ENCODE measurements at places on chromosomes 7 and 10.

DNA sequence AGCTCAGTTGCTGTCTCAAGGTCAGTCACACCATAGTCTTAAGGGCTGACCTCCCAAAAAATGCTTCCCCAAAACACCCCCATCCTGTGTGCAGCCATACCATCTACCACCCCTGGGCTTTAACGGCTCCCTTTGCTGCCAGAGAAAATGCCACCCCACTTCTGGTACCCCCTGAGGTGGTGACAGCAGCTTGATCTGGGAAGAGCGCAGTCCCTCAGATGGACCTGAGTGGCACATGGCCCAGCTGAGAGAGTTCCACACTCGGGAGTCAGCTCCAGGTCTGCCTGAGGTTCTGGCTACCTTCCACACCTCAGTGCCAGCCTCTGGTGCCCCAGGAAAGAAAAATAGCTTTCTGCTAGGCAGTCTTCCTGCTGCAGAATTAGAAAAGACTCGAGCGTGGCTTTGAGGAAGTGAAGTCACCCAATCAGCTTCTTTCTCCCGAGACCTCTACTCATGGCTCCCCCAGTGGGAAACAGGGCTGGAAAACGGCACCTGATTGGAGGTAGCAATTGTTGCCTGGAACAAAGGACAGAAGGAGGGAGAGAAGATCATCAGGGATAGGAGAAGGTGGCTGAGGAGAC lies 151.7 kb downstream of the ARHGAP21 start:
- DNase-seq: no peak

GRCh38 chr7:65269150-65269856 lies 104.4 kb upstream of the ZNF92 start:
- DNase-seq: no peak

- no peak for DNase-seq
These were observed 3.1 kb downstream of the ZRANB1 start for GRCh38 chr10:124944982-124945381.

DNA sequence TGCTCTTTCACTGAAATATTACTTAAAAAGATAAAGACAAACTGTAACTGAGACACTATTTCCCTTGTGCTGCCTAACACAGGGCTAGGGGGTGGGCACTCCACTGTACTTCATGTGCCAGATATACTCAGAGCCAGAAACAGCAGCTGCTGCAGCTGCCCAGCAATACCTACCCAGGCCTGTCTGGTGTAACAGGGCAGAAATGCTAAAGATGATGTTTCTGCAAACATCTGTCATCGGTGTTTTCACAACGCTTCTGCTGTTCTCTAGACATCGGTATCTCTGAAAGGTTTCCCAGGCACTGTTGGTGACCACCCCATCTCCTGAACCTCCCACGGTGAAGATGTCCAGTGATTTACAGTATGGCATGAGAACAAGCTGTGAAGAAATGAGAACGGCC lies 42.7 kb downstream of the LAMB1 start:
- no peak for DNase-seq

DNA sequence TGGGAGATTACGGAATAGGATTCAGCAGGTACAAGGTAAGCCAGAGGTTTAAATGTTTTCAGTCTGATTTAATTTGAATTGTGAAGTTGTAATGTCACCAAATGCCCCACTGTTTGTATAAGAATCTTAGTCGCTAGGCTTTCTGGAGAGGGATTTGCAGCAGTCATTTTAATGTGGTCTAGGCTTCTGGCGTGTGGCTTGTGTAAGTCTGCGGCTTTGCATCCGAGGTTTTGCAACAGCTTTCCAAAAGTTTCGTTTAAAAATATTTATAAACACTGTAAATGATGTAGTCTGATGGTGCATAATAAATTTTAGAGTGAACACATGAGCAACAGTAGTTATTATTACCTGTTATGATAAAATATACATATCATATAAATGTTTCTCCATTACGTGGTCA lies 26.1 kb upstream of the BHLHA15 start:
- no peak for DNase-seq

DNA sequence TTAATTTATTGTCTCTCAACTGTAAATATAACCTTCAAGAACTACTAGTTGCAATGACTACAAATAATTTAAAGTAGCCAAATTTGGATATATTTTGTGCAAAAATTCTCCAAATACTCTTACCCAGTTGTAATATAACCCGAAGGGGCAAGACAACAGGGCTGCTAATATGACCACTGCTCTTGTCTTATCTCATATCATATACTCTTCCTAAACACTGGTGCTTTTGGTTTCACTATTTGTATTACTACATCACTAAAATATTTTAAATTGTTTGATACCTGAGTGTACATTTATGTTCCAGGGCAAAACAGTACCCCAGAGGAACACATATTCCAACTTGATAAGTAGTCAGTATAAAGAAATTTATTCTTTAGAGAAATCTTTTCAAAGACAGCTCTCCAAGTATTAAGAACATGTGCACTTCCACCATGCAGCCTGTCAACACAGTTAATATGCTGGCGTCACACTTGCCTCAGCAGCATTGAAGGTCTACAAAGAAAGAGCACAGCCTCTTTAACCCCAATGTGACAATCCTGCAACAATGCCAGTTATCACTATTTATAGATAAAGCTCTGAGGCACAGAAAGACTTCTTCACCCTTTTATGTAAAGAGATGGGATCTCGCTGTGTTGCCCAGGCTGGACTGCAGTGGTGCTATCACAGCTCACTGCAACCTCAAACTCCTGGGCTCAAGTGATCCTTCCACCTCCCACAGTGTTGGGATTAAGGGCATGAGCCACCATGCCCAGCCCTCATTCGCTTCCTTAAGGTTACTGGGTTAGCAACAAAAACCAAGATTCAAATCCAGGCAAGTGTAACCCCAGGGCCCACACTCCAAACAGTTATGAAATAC lies 37.8 kb downstream of the RHEB start:
- DNase-seq: no peak

DNA sequence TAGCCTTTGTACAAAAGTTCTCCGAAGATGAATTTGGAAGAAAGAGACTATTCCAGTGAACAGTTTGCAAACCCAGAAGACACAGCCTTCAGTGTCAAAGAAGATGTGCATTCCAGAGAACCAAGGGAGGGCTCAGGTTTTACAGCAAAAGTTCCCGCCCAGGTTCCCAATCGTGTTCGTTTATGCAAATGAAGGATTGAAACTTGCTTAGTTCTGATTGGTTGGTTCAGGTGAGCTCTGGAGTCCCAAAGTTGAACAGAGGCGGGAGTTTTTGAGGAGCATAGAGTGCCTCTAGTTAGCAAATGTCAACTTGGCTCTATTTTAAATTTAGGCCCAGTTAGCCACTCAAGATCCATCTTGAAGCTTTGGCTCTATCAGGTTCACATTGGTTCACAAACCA lies 51.3 kb downstream of the TMEM270 start:
- DNase-seq: no peak

GRCh38 chr10:79507440-79508167 lies 4.7 kb upstream of the EIF5AL1 start:
- DNase-seq: no peak

DNA sequence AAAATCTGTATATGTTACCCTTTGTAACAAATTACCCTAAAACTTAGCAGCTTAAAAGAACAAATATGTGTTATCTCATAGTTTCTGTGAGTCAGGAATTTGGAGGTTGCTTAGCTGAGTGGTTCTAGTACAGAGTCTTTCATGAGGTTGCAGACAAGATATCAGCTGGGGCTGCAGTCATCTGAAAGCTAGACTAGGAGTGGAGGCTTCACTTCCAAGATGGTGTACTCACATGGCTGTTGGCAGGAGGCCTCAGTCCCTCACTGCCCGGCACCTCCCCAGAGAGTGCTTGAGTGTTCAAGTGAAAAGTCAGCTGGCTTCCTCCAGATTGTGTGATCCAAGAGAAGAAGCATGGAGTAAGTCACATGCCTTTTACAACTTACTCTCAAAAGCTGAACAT lies 16.9 kb upstream of the GGCT start:
- no peak for DNase-seq

DNA sequence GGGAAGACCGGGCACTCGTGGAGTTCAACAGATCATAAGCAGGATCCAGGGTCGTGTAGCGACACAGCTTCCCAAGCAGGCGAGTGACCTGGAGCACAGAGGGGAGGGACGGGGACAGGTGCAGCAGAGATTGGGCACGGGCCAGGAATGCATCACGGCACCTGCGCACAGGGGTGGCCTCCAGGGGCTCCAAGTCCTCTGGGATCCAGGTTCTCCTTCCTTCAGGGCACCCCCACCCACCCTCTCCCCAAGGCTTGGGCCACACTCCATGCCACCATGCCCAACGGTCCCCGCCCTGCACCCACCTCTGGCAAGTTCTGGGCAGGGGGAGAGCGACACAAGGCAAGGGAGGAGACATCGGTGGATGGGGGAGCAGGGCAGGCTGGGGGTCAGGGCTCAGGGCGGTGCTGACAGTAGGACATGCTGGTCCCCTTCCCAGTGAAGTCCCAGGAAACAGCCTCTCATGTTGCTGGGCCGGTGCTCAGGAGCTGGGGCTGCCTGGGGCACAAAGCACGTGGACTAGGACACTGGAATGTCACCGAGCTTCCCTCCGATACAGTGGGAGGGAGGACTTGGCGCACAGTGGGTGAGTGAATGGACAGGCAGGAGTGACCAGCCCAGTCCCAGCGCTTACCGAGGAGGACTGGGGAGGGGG lies 597.3 kb downstream of the PTPRN2 start:
- DNase-seq: no peak

DNA sequence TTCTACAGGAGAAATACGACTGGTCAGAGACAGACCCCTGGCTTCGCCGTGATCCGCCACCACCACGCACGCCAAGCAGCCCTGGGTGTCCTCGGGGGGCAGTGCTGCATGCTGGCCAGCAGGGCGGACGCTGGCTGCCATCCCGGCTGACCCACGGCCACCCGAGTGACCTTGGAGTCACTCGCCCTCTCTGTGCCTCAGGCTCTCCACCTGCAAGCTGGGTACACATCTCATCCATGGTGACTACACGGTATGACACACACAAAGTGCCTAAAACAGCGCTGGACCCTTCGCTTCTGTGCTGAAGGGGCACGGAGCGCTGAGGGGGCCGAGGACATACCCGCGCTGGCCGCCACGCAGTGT lies 62.0 kb upstream of the RNF32 start:
- DNase-seq: no peak

DNA sequence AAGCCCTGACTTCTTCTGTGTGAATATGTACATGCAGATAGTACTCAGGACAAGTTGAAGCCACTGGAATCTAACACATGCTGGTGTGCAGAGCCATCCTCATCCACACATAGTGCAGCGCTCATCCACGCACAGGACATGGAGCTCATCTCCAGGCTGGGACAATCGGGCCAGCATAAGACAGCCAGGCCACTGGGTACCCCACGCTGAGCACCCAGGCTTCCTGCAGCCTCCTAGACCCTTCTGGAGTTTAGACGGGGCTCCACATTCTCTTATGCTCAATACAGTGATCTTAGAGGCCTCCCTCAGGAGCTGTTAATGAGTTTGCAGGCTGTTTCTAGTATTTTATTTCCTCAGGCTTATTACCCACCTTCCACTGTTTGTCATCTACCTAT lies 238.9 kb downstream of the TNS3 start:
- DNase-seq: no peak

- no peak for DNase-seq
These were observed 102.4 kb downstream of the RELN start for GRCh38 chr7:103887050-103887449.

GRCh38 chr10:52098130-52098529 lies 216.0 kb upstream of the DKK1 start:
- DNase-seq: no peak

- DNase-seq: no peak
These were observed 70.0 kb downstream of the CHRM2 start for GRCh38 chr7:136938476-136938875.

Data from effector CD4-positive, alpha-beta T cell (primary cell).